ENCODE measurements at places on chromosomes 13 and 19.

DNA sequence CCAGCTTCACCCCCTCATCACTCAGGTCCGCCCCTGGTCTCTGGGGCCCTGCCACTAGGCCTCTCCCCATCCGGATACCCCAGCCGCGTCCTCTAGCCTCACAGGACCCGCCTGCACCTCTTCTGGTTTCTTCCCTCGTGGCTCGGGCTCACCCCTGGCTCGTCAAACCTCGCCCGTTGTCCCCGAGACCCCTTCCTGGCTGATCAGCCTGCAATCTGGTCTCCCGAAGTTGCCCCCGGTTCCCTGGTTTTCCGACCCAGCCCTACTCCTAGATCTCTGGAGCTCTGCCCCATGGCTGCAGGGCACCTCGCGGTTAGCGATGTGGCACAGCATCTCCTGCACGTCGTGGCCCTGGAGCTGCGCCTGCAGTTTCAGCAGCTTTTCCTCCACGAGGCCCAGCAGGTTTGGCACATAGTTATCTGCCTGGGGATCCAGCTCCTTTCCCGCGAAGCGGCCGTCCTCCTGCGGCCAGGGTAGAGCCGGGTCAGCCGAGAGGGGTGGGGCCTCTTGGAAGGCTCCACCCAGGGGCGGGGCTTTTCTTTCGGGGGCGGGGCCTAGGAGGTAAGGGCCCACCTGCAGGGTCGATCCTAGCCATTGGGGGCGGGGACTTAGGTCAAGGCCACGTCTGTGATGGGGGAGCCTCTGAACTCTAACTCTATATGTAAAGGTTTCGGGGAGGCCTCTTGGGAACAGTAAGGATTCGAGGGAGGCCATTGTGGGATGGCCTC is 2.4 kb upstream of the RGL3 start:
- no peak for DNase-seq

DNA sequence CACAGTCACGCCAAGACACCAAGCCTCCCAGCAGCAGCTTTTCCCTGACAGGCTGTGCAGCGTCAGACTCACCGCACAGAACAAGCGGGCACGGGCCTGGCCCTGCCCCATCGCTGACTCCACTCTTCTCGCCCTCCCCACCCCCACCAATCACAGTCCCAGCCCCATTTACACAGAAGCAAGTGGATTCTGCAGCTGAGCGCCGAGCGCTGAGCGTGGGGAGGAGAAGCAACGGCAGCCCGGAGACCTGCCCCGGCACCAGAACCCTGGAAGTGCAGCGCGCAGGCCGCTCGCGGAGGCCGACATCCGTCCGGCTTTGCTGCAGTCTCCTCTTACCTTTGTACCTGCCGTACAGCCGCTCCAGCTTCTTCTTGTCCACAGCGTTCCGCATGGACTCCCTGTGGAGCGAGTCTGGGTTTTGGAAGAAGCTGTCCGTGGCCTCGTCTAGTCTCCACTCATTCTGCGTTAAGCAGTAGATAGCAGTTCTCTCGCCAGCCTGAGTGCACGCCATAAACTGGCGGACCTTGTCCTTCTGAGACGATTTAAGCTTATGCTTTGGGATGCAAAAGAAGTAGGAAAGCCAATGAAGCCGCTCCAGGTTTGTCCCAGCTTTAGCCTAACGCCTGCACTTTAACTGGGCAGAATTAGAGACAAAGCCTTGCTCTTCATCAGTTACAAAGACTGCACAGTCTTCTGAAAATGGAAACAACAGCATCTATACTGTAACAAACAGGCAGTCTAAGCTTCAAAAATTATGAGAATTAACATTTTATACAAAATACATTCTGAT is 6.8 kb downstream of the DCUN1D2 start:
- DNase-seq: no peak

DNA sequence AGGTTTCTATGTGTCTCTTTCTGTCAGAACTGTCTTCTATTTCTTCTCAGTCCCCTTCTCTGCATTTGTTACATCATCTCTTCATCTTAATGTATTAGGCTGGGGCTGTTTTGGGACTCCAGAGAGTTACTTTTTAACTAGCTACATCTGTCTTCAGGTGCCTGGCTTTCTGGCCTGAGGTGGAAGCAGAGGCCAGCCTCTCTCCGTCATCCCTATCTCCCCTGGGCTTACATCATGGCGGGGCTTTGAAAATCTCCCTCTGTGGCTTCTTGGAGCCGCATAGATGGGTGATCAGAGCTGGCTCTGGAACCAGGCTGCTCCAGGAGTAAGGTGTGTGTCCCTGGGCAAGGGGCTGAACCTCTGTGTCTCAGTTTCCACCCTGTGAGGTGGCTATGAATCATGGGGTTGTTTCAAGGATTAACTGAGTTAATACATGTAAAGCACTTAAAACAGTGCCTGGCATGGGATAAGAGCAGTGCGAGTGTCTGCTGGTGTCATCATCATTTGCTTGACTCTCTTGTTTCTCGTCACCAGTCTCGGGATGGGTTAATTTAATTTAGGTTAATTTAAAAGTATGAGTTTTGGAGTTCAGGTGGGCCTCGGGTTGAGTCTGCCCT is 2.0 kb downstream of the EPN1 start:
- no peak for DNase-seq

GRCh38 chr13:87925006-87925405 is 253.8 kb downstream of the SLITRK5 start:
- no peak for DNase-seq

GRCh38 chr19:45995715-45996385 is 583 bp downstream of the CCDC61 start:
- DNase-seq: no peak

- DNase-seq: no peak
Observed at GRCh38 chr13:56189439-56189838, 951.3 kb upstream of the PRR20A start.

DNA sequence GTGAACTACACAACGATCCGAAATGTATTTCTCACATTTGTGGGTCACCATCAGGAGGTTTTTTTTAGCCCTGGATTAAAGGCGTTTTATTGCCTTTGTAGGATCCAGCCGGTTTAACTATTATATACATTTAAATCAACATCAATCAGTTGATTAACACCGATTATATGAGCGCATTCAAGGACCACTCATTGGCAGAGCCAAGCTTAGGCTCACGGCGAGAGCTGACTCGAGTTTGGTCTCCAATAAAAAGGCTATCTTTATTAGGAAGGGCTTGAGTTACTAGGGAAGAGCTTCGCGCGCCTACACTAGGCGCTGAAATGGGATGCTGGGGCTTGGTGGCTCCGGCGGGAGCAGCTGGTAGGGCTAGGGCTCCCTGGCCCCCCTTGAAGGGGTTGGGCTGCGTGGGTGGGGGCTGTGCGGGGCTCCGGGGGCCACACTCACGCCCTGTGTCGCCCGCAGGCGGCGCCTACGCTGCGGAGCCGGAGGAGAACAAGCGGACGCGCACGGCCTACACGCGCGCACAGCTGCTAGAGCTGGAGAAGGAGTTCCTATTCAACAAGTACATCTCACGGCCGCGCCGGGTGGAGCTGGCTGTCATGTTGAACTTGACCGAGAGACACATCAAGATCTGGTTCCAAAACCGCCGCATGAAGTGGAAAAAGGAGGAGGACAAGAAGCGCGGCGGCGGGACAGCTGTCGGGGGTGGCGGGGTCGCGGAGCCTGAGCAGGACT is 4.2 kb downstream of the PDX1 start:
- DNase-seq: no peak

GRCh38 chr13:65336916-65337315 is 1893.2 kb downstream of the PCDH9 start:
- no peak for DNase-seq

- DNase-seq: no peak
Observed at GRCh38 chr19:15022752-15023151, 26.5 kb upstream of the CASP14 start.

DNA sequence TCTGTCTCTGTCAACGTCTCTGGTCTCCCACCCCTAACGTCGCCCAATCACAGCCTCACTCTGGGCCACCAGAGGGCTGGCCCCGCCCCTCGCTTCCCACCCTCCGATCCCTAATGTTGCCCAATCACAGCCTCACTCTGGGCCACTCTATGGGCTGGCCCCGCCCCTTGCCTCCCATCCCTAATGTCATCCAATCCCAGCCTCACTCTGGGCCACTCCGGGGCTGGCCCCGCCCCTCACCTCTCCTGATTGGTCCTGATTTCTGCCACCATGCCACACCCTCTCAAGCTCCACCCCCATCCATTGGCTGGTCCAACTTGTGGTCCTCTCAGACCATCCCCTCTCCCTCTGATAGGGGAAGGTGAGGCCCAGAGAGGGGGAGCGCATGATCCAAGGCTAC is 24.9 kb downstream of the CELF5 start:
- DNase-seq: no peak

DNA sequence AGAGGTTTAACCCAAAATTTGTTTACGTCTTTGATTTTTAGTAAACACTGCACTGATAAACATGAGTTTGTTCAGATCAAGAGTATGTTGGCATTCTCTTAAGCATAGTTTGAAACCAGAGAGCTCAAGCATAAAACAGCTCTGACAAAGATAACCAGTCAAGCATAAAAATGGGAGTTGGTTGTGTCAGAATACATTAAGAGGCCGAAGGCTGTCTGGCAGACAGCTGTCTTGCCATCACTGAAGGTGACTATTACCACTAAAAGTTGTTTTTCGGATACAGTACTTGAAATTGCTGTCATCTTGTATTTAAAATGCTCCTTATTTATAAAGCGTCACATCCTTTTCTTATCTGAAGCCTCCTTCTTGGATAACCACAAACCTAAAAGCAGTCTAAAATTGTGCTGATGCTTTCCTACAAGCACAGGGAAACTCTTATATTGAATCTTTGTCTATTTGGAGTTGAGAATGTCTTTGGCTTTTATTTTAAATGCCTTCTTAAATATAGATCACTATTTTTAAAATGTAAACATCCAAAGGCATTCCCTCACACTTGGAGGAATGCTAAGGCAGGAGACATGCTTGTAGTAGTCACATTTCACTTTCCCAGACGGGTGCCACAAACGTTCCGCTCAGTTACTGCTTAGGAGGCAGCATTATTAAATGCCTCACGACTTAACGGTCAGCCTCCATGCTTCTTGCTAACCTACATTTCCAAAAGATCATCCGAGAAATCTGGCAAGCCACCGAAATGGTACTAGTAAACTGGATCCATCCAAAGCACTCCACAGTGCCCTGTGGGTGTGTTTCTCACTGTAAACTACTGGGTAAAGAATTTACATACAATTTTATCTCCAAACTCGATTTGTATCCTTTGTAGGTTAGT is 1.5 kb downstream of the SMAD9 start:
- no peak for DNase-seq

GRCh38 chr13:75978818-75979217 is 342.7 kb downstream of the LMO7 start:
- no peak for DNase-seq

DNA sequence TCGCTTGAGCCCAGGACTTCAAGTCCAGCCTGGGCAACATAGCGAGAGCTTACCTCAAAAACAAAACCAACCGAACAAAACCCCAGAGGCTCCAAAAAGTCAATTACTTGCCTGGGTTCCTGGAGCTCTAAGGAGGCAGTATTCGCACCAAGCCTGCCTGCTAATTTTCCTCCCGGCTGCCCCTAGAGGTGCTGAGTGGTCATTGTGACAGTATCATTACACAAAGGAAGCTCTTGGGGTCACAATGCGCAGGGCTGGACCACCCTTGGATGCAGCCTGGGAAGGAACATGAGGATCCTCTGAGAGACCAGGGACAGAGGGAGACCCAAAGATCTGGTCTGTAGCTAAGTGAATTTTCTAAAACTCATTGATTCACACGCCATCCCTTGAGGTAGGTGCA is 8.5 kb upstream of the PEX11G start:
- DNase-seq: no peak

- no peak for DNase-seq
Observed at GRCh38 chr19:590396-590745, 690 bp downstream of the HCN2 start.

DNA sequence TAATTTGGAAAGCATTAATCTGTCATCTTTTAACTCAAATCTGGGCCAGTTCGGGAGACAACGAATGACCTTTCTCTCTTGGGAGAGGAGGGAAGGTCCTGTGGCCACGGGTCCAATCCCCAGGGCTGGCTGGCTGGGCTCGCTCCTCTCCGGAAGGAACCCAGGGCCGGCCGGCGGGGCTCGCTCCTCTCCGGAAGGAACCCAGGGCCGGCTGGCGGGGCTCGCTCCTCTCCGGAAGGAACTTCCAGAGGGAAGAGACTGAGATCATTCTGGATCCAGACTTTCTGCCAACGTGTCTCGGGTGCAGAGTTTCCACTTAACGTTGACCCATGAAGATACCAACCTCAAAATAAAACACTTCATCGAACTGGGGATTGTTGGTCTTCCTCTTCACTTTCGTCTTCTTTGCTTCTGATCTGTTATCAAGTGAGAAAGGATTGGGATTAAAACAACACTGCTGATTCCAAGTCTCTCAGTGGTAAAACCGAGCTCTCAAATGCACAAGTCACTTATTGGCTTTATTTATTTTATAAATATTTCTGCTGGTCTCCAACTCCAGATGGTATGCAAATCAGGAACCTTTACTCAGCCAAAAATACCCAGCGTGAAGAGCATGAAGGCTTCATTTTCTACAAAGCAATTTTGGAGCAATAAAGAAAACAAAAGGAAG is 53.3 kb upstream of the C13orf46 start:
- no peak for DNase-seq

GRCh38 chr13:98310485-98311199 is 133.6 kb upstream of the RNF113B start:
- no peak for DNase-seq

DNA sequence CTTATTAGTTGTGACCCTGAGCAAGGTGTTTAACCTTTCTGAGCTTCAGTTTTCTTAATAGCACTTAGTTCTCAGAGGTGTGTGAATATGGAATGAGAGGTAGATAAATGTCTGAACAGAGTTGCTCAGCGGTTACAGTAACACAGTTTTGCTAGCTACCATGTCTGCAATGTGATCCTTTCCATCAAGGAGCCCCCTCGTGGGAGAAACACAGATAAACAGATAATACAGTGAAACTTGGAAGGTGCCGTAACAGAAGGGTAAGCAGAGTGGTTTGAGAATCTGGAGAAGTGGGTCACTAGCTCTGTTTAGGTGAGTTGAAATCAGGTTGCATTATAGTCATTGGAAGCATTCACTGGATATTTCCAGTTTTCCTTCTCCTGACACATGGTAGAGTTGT is 38.9 kb downstream of the IRS2 start:
- DNase-seq: no peak
